Thyroid gland (tissue), 4 donors: ENCODE measurements at places on chromosomes 7 and 10. TPM values are rescaled to one million over a fixed set of nuclear protein-coding genes. Genes with fewer than 3 reads are reported as not detected.

MMP21 gene
- not detected for total RNA-seq

DNA sequence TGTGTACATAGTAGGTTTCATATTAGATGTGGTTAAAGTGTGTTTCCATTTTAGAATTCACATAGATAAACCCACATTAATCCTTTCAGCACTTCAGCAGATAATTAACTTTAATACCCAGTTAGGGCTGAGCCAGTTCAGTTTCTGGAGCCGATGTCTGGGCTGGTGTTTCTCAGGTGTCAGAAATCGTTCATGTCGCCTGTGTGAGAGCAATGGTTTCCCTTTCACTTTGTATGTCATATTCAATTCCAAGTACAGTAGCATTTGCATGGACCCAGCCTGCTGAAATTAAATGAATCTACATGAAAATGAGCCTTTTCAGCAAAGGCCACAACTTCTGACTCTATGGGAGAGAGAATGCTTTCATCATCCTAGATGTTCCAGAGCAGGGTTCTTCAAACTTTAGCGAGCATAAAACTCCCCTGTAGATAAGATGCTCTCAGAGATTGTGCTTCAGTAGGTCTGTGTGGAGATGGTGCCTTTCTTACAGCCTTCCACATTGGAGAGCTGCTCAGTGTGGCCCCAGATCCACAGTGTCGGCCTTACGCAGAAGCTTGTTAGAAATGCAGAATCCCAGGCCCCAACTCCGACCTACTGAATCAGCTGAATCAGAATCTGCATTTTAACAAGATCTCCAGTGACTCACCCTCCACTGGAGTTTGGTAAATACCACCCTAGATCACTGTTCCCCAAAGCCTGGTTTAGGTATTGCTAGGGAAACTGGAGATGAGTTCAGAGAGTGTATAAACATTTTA lies 19.6 kb downstream of the WIPF3 start:
- no peak for DNase-seq
- no peak overlapping the region for H3K27ac ChIP-seq
- H3K4me3 ChIP-seq: no peak overlapping the region
- no peaks in the 10 kb centered on the region for H3K4me1 ChIP-seq
- H3K27me3 ChIP-seq: no peaks in the 10 kb centered on the region
- H3K36me3 ChIP-seq: no peaks in the 10 kb centered on the region

AGAP9 gene
- 17.6 TPM for total RNA-seq

DNA sequence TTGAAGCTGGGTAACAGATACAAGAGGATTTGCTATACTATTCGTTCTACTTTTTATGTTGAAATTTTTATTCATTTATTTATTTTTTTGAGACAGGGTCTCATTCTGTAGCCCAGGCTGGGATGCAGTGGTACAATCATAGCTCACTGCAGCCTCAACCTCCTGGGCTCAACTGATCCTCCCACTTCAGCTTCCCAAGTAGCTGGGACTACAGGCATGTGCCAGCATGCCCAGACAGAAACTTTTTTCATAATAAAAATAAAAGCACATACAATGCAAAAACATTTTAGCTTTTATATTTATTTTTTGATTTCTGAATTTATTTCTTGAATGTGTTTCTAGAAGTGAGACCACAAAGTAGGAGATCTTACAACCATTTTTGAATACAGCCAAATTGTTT lies 71.2 kb downstream of the FANK1 start:
- no peak overlapping the region for H3K4me3 ChIP-seq
- DNase-seq: no peak
- H3K4me1 ChIP-seq: no peaks in the 10 kb centered on the region
- no peak overlapping the region for H3K27ac ChIP-seq
- H3K36me3 ChIP-seq: no peaks in the 10 kb centered on the region

RPS24 gene
- total RNA-seq: 1,742 TPM

- no peak for DNase-seq
- H3K36me3 ChIP-seq: no peaks in the 10 kb centered on the region
- H3K4me1 ChIP-seq: no peaks in the 10 kb centered on the region
Observed at GRCh38 chr7:4159761-4160554, 522.1 kb upstream of the FOXK1 start.

- H3K27me3 ChIP-seq: no peaks in the 10 kb centered on the region
- peaks cover 18% of the 10 kb centered on the region for H3K4me1 ChIP-seq
- peak overlapping the region; percentile 21 for H3K27ac ChIP-seq
- DNase-seq: no peak
- H3K4me3 ChIP-seq: no peak overlapping the region
- peaks cover 27% of the 10 kb centered on the region for H3K36me3 ChIP-seq
Observed at GRCh38 chr7:32586291-32587221, 91.3 kb downstream of the AVL9 start.

PRR15 gene
- total RNA-seq: 2.1 TPM

GRCh38 chr7:4185721-4186512 lies 496.2 kb upstream of the FOXK1 start:
- H3K4me1 ChIP-seq: no peaks in the 10 kb centered on the region
- H3K27ac ChIP-seq: no peak overlapping the region
- no peaks in the 10 kb centered on the region for H3K36me3 ChIP-seq

- no peaks in the 10 kb centered on the region for H3K27me3 ChIP-seq
- no peak overlapping the region for H3K27ac ChIP-seq
- H3K4me3 ChIP-seq: no peak overlapping the region
- DNase-seq: no peak
Observed at GRCh38 chr10:82438277-82438676, 563.3 kb downstream of the NRG3 start.

XRCC2 gene
- 0.15 TPM for total RNA-seq
